SHP77 treated with DMSO at 0.1 percent for 48 hours (cell line): ENCODE measurements at places on chromosomes 6 and 20.

- no peak for DNase-seq
These were observed 67.9 kb downstream of the ZHX3 start for GRCh38 chr20:41249411-41250281.

DNA sequence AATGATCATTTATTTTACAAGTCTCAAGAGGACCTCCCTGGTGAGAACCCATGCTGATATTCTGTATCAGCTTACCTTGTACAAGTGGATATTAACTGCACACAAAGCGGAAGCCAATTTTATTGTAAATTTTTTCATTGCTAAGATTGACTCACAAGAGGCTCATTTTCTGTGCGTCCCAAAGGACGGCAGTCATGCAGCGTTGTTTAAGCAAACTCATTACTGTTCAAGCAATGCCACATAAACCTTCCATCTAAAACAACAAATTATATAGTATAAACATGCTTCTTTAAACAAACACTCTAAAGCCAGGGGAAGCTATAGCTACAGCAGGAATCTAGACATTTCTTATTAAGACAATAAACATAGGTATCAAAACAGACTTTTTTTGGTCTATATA is 575.3 kb downstream of the FRK start:
- no peak for DNase-seq

- DNase-seq: no peak
These were observed 118.1 kb downstream of the VEGFA start for GRCh38 chr6:43887906-43888683.

DNA sequence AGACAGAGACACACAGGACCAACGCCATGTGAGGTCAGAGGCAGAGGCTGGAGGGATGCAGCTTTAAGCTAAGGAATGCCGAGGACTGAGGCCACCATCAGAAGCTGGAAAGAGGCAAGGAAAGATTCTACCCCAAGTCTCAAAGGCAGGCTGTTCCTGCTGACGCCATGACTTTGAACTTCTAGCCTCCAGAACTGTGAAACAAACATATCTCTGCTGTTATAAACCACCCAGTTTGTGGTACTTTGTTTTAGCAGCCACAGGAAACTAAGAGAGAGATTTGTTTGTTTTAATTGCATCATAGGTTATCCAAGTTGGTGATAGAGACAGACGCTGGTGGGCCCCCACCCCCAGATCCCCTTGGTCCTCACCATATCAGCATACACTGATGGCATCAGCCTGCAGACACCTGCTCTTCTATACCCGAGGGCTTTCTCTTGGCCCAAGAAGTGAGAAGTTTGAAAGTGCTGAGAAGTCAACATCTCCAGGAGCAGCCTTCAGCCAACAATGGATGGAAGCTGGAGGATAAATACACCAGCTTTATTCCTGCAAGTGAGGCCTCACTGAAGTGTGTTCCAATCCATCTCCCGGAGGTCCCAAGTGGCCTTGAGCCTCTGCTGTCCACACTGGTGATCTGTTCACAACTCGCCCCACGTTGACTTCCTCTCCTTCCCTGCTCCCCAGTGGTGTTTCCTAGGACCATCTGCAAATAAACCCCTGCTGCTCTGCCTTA is 154.7 kb downstream of the BTBD3 start:
- no peak for DNase-seq

- no peak for DNase-seq
These were observed 16.8 kb upstream of the SIRPG start for GRCh38 chr20:1674361-1674760.

DNA sequence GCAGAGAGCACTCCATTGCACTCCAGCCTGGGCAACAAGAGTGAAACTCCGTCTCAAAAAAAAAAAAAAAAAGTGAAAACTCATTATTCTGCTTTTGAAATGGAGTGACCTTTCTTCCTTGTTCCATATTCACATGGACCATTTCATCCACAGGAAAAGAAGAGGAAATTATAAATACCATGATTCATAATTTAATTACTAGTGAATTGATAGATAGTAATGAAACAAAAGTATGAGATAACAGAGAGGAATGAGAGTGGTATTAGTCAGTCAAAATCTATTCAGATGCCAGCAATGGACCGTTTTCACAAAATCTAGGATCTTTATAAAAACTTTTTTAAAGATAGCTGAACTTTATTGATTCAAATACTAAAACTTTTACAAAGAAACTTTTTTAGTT is 443.1 kb upstream of the FLRT3 start:
- no peak for DNase-seq

DNA sequence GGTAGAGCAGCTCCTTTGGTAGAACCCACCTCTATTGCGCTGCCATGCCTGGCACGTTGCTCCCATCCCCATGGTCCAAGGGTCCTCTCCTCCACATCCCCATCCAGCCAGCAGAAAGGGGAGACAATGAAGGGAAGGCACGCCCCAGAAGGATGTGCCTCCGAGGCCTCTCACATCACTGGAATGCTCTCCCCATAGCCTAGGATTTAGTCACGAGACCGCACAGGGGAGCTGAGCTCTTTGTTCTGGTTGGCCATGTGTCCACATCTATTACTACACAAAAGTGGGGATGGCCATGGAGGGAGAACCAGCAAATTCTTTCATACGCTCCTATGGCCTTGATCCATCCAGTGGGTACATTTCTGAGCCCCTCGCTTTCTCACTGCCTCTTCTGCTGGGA is 60.5 kb upstream of the SALL4 start:
- DNase-seq: no peak

DNA sequence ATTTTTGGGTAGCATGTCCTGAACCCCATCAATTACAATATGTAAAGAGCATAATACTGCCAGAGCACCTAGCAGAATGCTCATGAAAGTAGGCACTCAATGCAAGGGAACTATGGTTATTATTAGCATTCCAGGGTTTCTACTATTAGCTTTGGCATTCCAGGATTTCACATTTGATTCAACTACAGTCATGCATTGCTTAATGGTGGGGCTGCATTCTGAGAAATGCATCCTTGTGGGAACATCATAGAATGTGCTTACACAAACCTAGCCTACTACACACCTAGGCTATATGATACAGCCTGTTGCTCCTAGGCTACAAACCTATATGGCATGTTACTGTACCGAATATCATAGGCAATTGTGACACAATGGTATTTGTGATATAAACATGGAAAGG is 247.8 kb downstream of the CD83 start:
- no peak for DNase-seq

GRCh38 chr6:43217351-43217750 is 11.9 kb downstream of the DNPH1 start:
- DNase-seq: no peak

DNA sequence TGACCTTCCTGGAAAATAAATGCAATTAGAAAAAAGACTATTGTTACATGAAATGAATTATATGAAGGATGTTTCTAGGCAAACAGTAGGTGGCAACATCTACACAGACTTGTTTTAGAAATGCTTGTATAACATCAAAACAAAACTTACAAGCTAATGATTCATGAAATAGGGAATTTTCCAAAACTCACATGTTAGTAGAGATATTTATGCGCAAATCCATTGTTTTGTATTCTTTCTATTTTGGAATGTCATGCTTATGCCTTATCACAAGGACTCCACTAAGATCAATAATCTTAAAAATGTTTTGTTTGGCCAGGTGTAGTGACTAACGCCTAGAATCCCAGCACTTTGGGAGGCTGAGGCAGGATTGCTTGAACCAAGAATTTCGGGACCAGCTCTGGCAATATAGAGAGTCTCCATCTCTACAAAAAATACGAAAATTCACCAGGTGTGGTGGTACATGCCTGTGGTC is 32.3 kb upstream of the LGSN start:
- no peak for DNase-seq

- no peak for DNase-seq
These were observed 88.0 kb downstream of the METTL24 start for GRCh38 chr6:110270165-110270564.
